ENCODE measurements at places on chromosomes 7 and 10.

DNA sequence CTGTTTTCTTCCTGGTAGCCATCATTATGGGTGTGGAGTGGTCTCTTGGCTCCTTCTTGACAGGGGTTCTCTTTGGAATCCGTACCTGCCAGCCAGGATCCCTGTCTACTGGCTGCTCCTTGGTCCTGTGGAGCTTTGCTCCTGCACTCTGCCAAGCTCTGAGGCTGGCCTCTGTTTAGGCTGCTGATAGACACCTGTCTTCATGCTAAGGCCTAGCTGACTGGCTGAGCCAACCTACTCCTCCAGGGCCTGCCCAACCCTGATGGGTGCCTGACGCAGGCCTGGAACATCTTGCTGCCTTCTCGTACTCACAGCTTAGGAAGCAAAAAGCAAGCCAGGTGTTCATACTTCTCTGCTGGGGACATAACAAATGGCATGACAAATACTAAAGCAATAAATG, 333.6 kb upstream of the ZNF32 start:
- no peak for DNase-seq

DNA sequence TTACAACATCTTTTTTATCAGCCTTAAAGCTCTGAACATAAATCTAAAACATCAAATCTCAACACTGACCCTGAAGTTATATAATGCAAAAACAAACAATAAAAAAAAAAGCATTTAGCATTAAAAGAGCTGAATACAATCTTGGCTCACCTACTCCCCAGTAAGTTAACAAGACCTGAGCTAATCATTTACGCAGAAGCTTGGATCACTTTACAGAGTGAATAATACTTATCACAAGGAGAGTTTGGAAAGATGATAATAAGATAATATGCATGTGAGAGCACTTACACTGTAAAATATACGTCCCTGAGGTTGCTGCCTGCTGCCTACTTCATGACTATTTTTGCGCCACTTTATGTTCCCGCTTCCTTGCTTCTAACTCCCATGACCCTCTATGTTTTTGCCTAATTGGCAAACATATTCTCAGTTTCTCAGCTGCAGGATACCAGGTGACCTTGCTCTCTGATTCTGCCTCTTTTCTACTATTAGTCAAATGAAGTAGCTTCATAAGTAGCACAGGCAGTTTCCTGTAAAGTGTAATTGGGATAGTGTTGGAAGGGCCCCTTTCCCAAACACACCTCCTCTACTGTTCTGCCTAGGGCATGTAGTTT, 333.6 kb downstream of the LRRTM3 start:
- no peak for DNase-seq

GRCh38 chr7:24328050-24328449, 44.1 kb downstream of the NPY start:
- no peak for DNase-seq

- DNase-seq = no peak
Observed at GRCh38 chr10:29621161-29621560, 13.6 kb downstream of the SVIL start.

DNA sequence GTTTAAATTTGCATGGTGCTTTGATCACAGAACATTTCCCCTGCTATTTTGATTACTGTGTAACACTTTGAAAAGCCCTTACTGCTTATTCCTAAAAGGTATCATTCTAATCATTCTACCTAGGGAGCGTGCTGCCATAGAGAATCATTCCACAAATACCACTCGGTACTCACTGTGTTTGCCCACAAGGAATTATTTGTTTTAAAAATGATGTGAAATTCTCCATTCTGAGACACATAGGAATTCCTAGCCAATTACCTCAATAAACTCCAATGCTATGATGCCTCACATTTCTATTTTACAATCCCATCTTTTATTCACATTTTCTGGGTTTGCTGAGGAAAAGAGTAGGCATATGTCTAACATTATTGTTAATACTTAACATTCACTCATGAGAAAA, 16.2 kb upstream of the TES start:
- no peak for DNase-seq

DNA sequence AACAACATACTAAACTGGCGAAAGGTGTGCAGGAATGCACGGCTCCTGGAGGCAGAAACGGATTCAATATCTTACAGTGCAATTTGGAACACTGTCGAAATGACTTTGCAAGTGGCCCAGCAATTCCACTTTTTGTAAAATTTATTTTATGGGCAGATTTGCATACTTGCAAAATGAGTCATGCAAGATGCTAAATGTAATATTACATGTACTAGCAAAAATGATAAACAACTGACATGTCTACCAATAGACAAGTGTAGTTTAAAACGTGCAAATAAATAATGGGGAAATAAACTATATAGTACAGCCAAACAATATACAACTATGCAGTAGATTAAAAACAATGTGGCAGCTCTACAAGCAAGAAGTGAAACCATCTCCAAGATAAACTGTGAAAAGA, 97.7 kb downstream of the ARHGAP12 start:
- DNase-seq = no peak

All from stimulated activated CD4-positive, alpha-beta T cell treated with anti-CD3 and anti-CD28 coated beads, Interleukin-1b, Interleukin-23, amount 100 ng/mL, for 1 hour (primary cell).